ENCODE measurements at places on chromosomes 2 and 18.

GRCh38 chr2:25794544-25795276 lies 83.6 kb downstream of the ASXL2 start:
- no peak for DNase-seq

DNA sequence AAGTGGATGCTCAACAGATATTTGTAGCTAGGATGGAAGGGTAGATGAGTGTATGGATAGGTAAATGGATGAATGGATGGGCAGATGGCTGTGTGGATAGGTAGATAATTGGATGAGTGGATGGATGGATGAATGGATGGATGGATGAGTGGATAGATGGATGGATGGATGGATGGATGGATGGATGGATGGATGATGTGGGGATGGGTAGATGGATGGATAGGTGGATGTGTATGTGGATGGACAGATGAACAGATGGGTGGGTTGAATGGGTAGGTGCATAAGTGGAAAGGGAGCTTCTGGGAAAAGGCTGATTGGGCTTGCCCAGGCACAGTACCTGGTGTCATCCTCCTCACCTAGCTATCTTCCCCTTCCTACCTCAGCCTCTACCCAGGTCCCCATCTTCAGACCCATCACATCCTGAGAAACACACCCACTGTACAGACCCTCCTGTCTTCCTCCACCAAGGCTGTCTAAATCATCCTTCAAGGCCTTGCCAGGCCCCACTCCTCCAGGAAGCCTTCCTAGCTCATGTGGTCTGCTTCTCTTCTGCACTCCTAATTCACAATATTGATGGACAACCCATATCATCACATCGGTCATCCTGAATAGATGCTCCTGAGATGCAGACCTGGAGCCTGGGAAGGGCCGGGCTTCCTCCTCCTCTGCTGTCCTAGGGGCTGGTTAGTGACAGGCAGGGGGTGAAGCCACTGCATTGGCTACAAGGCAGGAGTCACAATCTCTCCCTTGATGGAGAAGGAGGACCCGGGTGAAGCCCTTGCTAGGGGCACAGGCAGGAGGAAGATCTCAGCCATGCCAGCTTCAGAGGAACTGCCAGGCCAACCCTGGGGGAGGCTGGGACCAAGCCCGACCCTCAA lies 49.4 kb downstream of the SMAD7 start:
- no peak for DNase-seq

- no peak for DNase-seq
Observed at GRCh38 chr18:38718365-38718901, 1152.8 kb upstream of the CELF4 start.

GRCh38 chr2:160541745-160542144 lies 48.1 kb upstream of the RBMS1 start:
- DNase-seq: no peak

- DNase-seq: no peak
Observed at GRCh38 chr2:98654699-98655495, 46.5 kb downstream of the UNC50 start.

GRCh38 chr18:396556-396955 lies 103.9 kb downstream of the COLEC12 start:
- no peak for DNase-seq

DNA sequence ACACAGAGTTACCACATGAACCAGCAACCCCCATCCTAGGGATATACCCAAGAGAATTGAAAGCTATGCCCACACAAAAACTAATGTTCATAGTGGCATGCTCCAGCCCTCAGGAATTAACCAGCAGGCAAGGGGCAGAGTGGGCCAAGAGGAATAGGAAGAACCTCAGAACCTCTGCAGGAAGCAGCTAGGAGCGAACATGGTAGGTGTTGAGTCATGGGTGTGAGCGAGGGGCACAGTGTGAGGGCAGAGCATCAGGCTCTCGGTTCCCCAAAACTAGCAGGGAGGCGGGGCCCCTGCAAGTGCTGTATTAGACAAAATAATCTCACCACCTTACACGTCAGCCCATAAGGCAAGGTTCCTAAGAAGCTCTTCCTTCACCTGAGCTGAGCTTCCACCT lies 5.6 kb upstream of the RUFY4 start:
- no peak for DNase-seq

GRCh38 chr18:9685615-9685890 lies 22.5 kb upstream of the RAB31 start:
- DNase-seq: no peak

GRCh38 chr2:166651080-166651675 lies 157.1 kb upstream of the SCN7A start:
- no peak for DNase-seq

- no peak for DNase-seq
Observed at GRCh38 chr2:66095820-66096345, 339.0 kb upstream of the MEIS1 start.

DNA sequence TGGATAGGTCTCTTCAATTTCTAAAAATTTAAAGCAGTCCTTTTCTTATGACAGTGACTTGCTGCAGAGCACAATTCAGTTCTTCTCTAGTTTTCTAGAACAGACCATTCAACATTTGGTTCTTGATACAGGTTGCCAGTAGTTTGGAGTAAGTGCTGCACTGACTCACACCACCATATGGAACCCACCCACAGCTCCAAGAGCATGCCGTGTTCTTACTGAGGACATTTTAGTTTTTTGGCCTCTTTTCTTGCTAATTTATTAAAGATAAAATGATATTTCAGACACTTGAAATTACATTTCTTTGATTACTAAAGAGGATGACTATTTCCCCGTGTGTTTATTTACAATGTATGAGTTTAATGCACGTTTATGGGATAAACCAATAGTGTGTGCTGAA lies 120.0 kb downstream of the COL4A4 start:
- DNase-seq: no peak

- no peak for DNase-seq
Observed at GRCh38 chr2:43184339-43184895, 42.0 kb downstream of the ZFP36L2 start.

DNA sequence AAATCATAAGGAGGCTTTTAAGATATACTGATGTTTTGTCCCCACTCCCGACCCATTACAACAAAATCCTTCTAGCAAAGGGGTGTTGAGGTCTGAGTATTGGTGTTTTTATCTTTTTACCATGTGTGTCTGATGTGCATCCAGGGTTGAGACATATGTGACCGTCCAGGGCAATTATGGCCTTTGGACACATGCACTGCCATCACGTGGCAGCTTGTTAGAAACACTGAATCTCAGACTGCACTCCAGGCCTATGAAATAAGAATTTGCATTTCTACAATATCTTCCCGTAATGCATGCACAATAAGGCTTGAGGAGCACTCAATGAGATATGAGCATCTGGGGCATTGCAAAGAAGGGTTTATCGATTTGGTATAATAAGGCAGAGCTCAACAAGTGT lies 235.1 kb upstream of the ZNF804A start:
- DNase-seq: no peak

- DNase-seq: no peak
Observed at GRCh38 chr18:23331091-23331920, 121.8 kb upstream of the RIOK3 start.

DNA sequence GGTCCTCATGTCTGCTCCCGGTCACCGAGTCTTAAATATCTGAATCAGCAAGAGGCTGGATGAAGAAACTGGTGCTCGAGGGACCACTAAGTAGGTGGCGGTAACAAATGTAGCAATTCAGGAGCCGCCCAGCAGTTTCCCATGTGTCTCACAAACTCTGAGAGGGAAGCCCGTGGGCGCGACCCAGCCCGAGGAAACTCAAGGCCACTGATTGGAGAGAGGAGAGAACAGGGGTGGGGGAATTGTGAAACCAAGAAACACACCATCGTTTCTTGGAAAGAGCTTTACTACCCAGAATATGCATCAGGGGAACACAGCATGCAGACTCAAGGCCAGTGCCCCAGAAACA lies 10.8 kb downstream of the MLPH start:
- DNase-seq: no peak

DNA sequence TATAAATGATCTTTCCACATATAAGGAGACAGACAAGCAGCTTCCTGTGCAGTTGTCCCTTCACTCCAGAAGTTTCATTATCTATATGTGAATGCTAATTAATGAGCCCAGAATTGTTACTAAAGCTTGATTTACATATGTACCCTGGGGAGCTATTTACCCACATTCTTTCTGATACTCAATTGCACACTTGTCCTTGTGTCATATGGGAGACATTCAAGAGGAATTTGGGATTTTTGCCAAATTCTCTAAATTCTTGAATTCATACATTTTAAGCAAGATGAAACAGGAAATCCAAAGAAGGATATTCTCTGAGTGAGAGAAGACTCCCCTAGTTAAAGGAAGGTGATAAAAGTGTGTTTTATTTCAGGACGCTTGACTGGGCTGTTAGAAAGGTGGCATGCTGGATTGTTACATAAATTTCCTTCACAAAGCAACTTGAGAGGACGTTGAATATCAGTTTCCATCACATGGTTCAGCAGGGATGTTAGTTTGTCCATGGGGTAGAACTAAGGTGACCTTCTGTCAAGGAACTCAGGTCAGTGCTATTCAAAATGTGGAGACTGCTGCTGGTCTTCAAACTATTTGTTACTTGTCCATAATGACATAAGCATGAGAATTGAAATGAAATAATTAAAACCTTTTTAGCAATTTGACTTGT lies 368.2 kb downstream of the IRS1 start:
- no peak for DNase-seq

GRCh38 chr2:151878655-151879563 lies 50.7 kb upstream of the ARL5A start:
- DNase-seq: no peak

Data from neuronal stem cell (in vitro differentiated cells).